Bronchial epithelial cell (primary cell): ENCODE measurements at places on chromosomes 16 and 17. TPM values are rescaled to one million over a fixed set of nuclear protein-coding genes. Genes with fewer than 3 reads are reported as not detected.

Gene P2RX5
- total RNA-seq: 0.38 and 0.53 TPM in 2 replicates

Gene KRTAP9-3
- not detected in 2 replicates for total RNA-seq

Gene KRT24
- total RNA-seq: 1.6 and 9.1 TPM in 2 replicates

- no peak for DNase-seq
Measured at GRCh38 chr17:39678340-39679116, 9.3 kb downstream of the PGAP3 start.
